T-helper 9 cell (primary cell): ENCODE measurements at places on chromosomes 16 and 17.

DNA sequence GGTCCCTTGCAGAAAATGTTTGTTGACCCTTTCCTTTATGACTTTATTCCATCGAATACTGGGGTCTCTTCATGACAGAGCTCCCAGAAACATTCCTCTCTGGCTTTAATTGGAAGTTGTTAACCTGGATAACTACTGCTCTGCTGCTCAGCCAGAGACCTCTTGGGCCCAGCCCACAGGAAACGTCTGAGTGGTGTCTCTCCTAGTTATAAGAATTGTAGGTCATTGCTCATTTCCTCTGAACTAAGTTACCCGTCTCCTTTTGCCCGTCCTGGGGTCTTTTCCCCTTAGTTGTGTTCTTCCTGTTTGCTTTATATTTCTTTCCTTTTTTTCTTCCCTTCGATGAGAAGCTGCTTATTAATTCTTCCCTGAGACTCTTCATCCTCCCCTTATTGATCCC, 9.0 kb downstream of the MAP2K6 start:
- DNase-seq = no peak

DNA sequence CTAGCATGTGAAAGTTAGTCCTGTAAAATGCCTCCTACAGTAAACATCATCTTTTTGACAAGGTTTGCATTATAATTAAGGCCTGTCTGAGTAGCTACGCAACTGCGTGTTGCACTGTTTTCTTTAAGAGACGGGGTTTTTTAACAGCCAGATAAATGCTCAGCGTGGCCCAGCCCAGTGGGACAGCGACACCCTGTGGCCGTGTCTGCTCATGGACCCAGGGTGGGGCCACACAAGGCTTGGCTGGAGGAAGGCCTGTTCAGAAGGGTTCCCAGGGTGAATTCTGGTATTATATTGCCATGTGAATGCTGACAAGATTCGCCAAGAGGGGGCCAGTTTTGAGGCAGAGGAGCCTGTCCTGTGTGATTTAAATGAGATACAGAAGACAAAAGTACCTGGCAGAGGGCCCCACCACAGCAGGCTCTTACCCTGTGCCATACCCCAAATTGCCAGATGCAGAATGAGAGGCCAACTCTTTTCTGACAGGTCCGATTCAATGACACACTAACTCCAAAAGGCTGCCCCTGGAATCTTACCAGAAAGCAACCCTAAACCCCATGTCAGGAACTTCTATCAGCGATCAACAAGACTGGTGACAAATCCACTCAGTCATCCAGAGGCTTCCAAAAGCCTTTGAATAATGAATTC, 65.9 kb upstream of the IRX6 start:
- DNase-seq = peak; percentile 14

DNA sequence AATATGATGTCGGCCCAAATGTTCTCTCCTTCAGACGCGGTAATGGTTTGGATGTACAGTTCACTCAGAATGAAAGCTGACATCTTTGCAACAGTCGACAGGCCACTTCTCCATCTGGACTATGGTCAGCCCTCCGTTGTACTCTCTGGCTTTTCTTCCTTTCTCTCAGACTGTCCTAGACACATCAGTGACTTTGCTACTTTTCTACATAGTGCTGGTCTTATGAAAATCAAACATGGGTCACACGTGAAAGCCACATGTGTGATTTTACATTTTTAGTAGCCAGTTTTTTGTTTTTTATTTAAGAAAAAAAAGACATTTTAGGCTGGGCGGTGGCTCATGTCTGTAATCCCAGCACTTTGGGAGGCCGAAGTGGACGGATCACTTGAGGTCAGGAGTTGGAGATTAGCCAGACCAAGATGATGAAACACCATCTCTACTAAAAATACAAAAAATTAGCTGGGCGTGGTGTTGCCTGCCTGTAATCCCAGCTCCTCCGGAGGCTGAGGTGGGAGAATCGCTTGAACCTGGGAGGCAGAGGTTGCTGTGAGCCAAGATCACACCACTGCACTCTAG, 644.1 kb downstream of the KCNJ2 start:
- DNase-seq = no peak

GRCh38 chr16:50323335-50324011, 45.3 kb downstream of the BRD7 start:
- DNase-seq = no peak

GRCh38 chr16:27641260-27641659, 91.3 kb downstream of the KATNIP start:
- DNase-seq = no peak

DNA sequence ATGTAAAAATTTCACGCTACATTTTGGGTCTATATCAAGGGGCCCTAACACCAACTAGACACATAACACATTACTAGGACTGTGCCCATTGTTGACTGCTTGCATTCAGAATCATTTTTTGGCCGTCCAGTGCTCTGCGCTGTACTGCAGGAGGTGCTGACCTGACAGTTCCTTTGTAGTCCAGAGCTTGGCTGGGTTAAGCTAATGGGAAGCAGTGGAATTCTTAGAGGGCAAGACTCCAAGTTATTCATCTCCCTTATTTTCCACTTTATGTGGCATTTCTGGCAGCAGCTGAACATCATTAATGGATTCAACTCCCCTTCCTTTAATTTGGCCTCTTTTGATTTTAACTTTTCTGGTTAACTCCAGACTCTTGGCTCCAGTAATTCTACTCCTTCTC, 351.7 kb downstream of the CDH8 start:
- DNase-seq = no peak

- DNase-seq = no peak
Observed at GRCh38 chr16:83530293-83530692, 277.5 kb upstream of the HSBP1 start.

DNA sequence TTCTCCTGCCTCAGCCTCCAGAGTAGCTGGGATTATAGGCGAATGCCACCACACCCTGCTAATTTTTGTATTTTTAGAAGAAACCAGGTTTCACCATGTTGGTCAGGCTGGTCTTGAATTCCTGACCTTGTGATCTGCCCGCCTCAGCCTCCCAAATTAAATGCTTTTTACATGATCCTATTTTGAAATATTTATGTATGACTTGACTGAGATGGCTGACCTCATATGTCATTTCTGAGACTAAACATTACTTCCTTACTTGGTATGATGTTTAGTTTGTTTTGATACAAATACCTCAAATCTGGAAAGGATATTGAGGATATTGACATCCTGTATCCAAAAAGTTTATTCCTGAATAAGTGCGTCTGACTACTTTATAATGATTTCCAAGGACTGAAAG, 11.9 kb downstream of the CALCOCO2 start:
- no peak for DNase-seq

DNA sequence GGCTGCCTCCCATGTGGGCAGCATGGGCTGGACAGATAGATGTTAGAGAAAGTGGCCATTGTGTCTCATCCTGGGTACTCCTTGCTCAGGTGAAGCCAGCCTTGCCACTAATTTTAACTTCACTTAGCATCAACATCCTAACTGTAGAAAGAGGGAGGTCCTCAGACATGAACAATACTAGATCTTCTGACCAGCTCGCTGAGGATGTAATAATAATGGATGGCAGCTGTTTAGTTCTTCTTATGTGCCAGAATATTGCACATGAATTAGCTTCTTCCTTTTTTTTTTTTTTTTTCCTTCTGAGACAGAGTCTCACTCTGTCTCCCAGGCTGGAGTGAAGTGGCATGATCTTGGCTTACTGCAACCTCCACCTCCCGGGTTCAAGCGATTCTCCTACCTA, 232.4 kb downstream of the CCDC182 start:
- no peak for DNase-seq

GRCh38 chr17:82170412-82170961, 42.2 kb downstream of the CCDC57 start:
- DNase-seq = no peak
